Gastroesophageal sphincter (tissue), 4 donors: ENCODE measurements at places on chromosomes 4 and X. TPM values are rescaled to one million over a fixed set of nuclear protein-coding genes. Genes with fewer than 3 reads are reported as not detected.

SMR3B gene
- not detected for total RNA-seq

DNA sequence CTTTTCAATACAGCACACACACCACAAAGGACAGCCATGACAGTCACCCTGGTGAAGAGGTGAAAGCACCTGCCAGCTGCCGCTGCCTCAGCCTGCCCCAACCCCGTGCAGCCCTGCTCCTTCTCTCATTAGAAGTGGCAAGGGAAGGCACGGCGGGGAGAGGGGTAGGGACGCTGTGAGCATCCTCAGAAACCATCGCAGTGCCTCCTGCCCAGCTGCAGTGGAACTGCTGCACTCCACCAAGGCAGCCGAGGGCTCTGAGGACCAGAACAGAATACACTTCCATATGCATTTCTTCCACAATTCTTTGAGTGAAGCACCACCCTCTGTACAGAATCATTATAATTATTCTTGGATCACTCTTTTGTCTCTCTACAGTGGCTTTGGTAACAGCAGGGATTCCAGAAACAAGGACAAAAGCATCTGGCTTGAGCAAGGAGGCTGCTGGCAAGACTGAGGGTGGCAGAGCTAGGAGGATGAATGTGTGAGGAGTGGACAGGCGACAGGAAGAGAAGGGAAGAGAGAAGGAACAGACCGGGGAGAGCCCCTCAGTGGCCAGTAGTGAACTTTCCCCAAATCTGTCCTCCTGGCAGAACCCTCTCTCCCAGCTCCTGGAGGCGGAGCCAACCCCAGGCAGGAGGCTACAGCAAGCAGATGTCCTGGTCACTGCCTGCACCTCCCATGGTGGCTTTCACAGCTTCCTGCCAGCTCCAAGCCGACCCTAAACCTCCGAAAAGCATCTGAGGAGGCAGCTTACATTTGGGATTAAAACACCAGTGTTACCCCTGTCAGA is 73.2 kb downstream of the MTNR1A start:
- ATAC-seq, result no peak

- no peak for ATAC-seq
Observed at GRCh38 chr4:71732706-71733105, 51.2 kb downstream of the GC start.

SCML1 gene
- total RNA-seq, result 12.4 TPM

DUX4 gene
- total RNA-seq, result not detected

DNA sequence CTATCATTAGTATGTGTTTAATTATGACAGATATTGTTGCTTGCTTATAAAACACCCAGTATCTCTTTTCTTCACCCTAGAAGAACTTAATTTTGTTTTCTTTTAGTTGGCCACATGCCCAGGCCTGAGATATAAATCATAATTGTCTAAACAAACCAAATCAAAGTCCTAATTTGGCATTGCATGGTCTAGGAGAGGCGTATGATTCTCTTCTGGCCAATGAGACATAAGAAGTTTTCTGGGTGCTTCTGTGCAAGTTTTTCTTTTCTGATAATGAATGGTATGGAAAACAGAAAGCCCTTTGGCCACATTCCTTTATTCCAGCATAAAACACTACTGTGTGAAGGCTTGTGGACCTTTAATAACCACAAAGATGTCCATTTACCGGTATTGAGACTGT is 192.9 kb upstream of the CTSO start:
- ATAC-seq, result no peak

SUPT20HL2 gene
- not detected for total RNA-seq
